ENCODE measurements at places on chromosomes 4 and X.

DNA sequence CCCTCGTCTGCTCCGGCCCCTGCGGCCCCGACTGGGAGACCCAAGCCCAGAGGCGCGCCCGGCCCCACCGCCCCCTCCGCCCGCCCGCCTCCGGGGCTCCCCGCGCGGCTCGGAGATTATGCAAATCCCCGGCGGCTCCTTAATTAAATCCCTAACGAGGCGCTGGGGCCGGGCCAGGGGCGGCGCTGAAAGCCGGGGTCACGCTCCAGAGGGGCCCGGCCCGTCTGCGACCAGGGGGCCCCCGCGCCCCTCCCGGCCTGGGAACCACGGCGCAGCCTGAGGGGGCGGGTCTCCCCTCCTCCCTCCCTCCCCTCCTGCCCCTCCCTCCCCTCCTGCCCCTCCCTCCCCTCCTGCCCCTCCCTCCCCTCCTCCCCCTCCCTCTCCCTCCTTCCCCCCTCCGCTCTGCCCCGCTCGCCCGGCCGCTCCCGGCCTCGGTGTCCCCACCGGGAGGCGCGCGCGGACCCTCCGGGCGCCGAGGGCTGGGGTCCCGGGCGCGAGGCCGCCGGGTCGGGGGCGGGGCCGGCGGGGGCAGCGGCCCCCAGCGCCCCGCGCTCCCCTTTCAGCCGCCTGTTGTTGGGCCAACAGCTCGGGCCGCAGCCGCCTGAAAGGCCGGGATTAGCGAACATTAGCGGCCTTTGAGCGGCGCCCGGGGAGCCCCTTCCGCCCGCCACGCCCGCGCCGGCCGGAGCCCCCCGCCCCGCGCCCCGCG lies 25.9 kb upstream of the FGFR3 start:
- DNase-seq: no peak

DNA sequence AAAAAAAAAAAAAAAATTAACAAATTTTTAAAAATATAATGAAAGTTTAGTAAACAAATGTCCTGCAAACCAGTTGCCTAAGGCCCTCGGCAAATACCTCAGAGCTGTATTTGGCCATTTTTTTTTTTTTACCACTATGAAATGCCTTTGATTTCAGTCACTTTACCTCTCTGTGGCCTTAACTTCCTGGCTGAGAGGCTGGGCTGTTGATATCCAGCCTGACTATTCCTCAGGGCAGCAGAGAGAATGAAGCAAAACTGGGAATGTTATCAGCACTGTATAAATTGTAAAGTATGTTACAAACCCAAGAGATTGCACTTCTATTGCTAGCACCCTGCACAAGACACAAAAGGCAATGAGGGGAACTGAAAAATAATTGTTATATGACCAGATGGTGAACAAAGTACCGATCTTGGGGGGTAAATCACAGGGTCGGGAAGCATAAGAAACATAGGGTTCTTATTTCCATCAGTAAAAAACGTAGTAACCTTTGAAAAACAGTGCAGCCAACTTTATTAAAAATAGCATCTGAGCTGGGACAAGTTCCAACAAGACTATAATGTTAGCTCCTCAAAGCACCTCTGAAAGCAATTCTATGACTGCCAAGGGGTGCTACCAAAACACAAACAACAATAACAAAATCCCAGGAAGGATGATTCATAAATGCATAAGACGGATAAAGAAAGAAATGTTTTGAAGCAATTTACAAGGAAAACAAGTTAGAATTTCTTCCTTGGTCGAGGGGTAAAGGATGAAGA lies 18.1 kb downstream of the USP46 start:
- no peak for DNase-seq

GRCh38 chr4:11843340-11843739 lies 414.6 kb upstream of the HS3ST1 start:
- no peak for DNase-seq

- DNase-seq: no peak
These were observed 78.7 kb upstream of the CBLL2 start for GRCh38 chrX:22193851-22194659.

DNA sequence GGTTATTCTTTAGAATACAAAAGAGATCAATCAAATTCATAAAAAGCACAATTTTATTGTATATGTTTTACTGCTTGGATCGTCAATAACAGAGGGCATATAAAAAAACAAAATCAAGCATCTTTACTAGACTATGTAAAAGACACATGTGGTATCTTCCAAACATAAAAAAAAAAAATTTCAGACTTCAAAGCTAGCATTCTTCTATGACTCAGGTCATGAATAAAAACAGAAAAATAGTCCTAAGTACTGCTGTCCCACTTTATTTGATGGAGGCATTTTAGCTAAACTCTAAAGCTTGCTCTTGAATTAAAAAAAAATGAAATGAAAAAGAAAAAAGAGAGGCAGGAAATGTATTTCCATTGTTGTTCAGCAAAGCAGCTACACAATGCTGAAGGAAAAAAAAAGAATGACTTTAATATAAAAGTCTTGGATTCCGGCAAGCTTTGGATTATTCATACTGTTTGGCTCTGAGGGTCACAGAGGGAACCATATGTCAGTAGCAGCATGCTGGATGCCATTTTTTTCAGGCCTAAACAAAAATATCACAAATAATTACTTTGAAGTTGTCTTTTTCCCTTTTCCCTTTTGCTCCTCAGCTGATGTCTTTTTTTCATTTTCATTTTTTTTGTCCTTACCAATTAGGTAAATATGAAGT lies 249.1 kb upstream of the DIAPH2 start:
- no peak for DNase-seq

- no peak for DNase-seq
These were observed 43.1 kb upstream of the FAM9C start for GRCh38 chrX:13087322-13088155.

GRCh38 chrX:40513012-40513411 lies 67.8 kb upstream of the ATP6AP2 start:
- DNase-seq: no peak

DNA sequence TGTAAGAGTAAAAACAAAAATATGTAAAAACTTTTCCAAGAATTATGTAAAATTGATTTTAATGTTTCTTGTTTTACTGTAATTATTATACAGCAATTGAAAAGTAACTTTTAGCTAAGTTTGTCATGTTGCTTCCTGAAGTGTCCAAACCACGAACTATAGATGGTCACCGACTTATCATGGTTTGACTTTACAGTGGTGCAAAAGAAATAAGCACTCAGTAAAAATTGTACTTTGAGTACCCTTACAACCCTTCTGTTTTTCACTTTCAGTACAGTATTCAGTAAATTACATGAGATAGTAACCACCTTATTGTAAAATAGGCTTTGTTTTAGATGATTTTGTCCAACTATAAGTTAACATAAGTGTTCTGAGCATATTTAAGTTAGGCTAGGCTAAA lies 93.8 kb downstream of the SLC10A6 start:
- DNase-seq: no peak

GRCh38 chr4:110886270-110886669 lies 263.4 kb upstream of the PITX2 start:
- no peak for DNase-seq

DNA sequence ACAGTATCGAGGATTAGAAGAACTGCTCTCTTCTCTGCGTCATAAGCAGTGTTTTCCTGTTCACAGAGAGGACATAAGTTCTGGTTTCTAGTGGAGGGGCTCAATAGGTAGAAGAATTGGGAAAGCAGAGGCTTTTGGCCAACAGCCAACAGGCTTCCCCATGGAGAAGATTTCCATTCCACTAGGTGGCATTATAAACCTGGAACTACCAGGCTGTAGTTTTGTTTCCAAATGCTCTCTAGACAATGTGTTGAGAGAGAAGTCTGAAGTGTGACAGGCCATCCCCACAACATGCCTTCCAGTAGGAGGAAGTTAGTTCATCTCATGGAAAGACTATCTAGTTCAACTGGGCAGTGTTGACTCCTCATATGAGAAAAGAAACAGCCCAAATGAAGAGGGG lies 63.8 kb upstream of the ANXA10 start:
- no peak for DNase-seq

DNA sequence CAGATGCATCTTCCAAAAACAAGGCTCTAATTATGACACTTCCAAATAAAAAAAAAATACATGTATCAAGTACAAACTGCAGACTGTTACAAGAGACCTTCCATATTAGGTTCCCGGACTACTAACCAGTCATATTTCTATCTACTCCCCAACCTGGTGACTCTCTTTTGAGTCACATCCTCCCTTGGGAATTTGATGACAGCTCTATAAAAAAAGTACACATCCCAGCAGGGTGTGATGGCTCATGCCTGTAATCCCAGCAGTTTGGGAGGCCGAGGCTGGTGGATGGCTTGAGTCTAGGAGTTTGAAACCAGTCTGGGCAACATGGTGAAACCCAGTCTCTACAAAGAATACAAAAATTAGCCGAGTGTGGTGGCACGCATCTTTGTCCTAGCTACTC lies 14.9 kb downstream of the RPGR start:
- no peak for DNase-seq

- DNase-seq: no peak
These were observed 150.2 kb upstream of the GALNT7 start for GRCh38 chr4:173018446-173018845.

DNA sequence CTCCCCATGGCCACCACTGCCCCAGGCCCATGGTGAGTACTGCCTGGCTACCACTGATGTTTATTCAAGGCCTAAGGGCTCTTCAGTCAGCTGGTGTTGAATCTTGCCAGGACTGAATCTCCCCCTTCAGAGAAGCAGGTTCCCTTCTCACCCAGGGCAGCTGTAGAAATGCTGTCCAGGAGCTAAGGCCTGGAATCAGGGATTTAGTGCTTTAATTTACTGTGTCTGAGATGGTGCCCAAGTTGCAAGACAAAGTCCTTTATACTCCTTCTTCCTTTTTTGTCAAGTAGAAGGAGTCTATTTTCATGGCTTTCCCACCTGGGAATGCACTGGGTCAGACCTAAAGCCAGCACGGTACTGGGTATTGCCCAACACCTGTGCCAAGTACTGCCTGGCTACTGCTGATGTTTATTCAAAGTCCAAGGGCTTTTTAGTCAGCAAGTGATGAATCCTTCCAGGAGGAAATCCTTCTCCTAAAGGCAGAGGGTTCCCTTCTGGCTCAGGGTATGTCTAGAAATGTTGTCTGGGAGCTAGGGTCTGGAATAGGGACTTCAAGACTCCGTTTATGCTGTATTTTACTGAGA lies 117.6 kb upstream of the ATOH1 start:
- DNase-seq: no peak

DNA sequence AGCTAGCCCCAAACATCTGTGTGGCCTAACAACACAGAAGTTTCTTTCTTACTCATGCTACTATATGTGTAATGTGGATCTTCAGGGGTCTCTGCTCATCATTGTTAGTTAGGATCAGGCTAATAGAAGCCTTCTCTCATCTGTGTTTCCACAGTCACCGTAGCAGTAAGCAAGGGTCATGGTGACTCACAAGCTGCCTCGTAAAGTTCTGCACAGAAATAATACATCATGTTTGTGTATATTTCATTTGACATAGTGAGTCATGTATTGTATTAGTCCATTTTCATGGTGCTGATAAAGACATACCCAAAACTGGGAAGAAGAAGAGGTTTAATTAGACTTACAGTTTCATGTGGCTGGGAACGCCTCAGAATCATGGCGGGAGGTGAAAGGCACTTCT lies 38.7 kb downstream of the SLC4A4 start:
- no peak for DNase-seq

DNA sequence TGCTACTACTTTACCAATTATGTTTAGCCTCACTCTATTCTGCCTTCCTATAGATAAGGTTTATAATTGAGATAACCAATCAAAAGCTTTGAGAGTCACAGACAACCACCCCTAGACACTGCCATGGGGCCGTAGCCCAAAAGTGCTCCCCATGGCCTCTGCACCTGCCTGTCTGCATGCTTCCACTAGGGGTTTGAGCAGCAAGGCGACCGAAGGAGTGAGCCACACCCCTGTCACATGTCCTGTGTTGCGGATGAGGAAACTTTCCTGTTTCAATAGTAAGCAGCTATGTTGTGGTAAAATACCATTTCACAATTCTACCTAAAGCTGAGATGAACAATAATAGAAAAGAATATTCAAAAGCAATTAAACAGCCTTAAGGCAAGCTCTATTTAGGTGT lies 856.0 kb upstream of the FRG1 start:
- no peak for DNase-seq

- no peak for DNase-seq
These were observed 17.1 kb upstream of the PDE6B start for GRCh38 chr4:608236-608635.

DNA sequence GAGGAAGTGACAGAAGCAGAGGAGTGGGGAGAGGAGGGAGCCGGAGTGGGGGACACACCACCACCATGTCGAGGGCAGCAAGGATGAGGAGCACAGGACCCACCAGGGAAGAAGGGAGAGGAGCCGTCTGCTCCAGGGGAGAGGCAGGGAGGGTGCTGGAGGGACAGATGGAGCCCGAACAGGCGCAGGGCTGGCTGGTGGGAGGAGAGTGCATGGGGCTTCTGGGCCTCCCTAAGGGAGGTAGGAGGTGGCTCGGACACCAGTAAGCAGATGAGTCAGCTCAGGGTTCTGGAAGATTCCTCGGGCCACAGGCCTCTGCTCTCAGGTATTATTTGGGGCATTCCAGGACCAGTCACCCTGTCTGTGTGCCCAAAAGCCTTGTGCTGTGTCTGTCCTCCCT lies 29.8 kb downstream of the ATP2B3 start:
- DNase-seq: no peak

DNA sequence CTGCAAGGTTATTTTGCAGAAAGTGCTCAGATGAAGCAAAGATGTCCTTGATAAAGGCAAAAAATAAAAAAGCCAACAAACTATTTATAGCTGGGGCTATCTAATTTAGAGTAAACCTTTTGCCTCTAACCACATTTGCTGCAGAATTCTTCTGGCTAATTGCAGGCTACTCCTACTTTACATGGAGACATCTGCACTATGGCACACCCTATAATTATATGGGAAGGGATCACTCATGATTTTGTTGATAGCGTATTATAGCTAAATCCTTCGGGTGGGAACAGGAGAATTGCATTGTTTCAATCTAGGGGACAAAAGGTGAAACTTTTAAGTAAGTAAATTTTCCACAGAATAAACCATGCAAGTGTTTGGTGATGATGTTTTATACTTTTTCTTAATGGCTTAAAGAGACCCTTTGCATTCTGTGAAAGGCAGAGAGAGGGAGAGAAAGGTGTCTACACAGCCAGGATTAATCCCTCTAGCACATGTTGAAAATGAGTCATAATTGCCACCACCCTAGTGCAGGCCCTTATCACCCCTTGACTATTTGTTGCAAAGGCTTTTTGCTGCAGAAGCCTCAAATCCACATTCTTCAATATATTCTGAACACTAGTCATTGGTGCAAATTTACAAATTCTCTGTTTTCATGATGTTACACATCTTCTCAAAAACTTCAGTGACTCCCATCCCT lies 221.3 kb upstream of the BMP3 start:
- no peak for DNase-seq

- no peak for DNase-seq
These were observed 23.8 kb downstream of the ARHGAP10 start for GRCh38 chr4:147755561-147756295.

GRCh38 chr4:122783301-122784215 lies 43.1 kb upstream of the FGF2 start:
- DNase-seq: no peak

- no peak for DNase-seq
These were observed 3.1 kb downstream of the JADE1 start for GRCh38 chr4:128812442-128813235.

DNA sequence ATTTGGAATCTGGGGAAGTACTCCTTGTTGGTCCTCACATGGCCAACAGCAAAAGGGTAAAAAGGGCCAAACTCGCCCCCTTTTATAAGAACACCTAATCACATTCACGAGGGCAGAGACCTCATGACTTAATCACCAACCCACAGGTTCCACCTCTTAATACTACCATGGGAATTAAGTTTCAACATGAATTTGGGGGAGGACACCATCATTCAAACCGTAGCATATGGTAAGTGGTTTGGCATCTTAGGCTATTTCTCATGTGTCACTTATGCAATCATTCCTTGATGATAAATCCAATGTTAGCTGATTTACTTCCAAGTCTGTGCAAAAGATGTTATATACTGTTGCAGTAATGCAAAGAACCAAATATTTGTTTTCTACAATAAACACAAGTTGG lies 302.9 kb upstream of the FAM241A start:
- DNase-seq: no peak
